Liver (tissue), 10 donors: ENCODE measurements at places on chromosomes 4 and X. TPM values are rescaled to one million over a fixed set of nuclear protein-coding genes. Genes with fewer than 3 reads are reported as not detected.

The IGSF1 gene
- 50.7 TPM for total RNA-seq

The STATH gene
- total RNA-seq, result not detected

GRCh38 chr4:1285151-1285789 is 4.4 kb upstream of the MAEA start:
- no peak for DNase-seq

DNA sequence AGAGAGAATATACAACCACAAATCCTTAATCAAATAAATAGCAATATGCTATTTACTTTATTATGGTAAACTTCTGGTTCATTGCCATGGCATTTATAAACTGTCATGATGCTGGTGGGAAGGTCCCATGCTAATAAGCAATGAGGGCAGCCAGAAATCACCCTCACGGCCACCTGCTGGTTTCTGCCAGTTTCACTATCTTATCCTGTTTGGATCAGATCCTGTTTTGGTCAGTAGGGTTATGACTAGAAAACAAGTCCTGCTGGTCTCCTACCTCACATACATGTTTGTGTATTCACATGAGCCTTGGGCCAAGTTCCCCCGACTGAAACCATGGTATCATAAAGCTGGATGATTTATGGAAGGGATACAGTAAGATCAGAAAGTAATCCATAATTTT is 28.1 kb downstream of the XAGE5 start:
- DNase-seq, result no peak

DNA sequence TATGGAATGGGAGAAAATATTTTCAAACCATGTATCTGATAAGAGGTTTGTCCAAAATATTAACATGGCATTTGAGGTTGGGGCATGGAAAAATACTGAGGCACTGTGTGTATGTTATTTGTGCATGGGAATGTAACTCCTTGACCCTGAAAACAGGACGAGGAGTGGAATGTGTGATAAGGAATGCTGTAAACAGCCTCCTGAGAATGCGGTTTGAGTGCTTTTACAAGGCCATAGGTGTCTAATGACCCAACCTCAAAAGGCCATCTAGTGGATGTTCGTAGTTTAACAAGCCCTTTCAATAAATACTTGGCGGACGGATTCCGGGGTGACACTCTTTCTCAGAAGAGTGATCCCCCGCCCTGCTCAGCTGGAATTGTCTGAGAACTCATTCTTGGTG is 162.9 kb upstream of the USP9X start:
- no peak for DNase-seq

- DNase-seq, result no peak
Measured at GRCh38 chr4:78544678-78545077, 6.9 kb upstream of the ANXA3 start.
